Glutamatergic neuron (in vitro differentiated cells): ENCODE measurements at places on chromosomes 6 and 20.

- H3K27ac ChIP-seq = no peak overlapping the region
- DNase-seq = no peak
- H3K4me1 ChIP-seq = no peaks in the 10 kb centered on the region
Observed at GRCh38 chr6:130494729-130495128, 128.9 kb downstream of the TMEM200A start.

DNA sequence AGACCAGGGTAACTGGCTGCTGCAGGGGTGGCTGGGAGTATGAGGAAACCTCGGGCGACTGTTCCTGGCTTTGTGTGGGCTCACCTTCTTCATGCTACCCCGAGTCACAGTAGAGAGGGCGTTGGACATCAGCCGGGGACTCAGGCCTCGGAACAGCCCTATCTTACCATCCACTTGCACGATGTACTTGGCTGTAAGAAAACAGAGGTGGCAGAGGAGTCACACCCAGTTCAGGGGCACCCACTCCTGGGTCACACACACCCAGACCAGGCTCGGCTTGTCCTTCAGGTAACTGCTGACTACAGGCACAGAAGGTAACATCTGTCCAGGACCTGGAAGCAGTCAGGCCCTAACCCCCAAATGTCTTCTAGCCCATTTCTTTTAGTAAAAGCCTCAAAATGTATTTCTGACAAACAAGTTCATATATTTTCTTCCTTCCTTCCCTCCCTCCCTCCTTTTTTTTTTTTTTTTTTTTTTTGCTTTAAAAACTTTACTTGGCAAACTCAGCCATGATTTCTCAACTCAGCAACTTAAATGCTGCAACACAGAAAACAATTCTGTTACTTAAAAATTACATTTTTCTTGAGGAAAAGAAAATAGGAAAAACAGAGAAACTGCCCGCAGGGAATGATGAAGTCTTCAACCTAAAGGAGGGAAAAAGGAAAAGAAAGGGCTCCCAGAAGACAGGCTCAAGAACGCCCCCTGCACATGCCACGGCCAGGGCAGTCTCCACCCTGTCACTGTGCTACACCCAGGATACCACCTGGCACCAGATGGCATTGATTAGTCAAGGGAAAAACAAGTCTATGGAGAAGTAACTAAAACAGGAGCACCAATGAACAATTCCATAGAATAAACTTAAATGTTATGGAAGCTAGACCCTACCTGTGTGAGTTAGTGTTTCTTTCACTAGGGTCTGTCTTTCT lies 7.3 kb downstream of the MTCH1 start:
- H3K4me3 ChIP-seq = no peak overlapping the region
- H3K4me1 ChIP-seq = peaks cover 31% of the 10 kb centered on the region
- H3K27me3 ChIP-seq = peaks cover 2% of the 10 kb centered on the region
- H3K27ac ChIP-seq = no peak overlapping the region

DNA sequence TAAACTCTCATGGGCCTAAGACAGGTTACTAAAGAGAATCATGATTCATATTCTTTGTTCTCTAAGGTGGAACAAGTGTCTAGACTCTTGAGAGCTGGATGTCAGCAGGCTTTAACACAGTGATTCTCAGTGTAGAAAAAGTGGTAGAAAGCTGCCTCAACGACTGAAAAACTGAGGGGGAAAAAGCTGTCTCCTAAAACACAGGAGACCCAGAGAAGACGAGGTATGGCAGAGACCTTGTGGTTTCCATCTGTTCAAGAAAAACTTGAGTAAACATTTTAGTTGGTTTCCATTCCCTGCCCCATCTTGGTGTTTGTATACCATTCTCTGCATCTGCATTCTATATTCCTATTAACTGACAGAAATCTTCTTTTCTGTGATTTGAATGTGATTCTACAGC lies 57.6 kb upstream of the MAP3K7 start:
- no peak for DNase-seq
- H3K36me3 ChIP-seq = no peaks in the 10 kb centered on the region
- H3K27me3 ChIP-seq = peaks cover 2% of the 10 kb centered on the region
- H3K27ac ChIP-seq = no peak overlapping the region
- no peaks in the 10 kb centered on the region for H3K4me1 ChIP-seq
- no peak overlapping the region for H3K4me3 ChIP-seq

DNA sequence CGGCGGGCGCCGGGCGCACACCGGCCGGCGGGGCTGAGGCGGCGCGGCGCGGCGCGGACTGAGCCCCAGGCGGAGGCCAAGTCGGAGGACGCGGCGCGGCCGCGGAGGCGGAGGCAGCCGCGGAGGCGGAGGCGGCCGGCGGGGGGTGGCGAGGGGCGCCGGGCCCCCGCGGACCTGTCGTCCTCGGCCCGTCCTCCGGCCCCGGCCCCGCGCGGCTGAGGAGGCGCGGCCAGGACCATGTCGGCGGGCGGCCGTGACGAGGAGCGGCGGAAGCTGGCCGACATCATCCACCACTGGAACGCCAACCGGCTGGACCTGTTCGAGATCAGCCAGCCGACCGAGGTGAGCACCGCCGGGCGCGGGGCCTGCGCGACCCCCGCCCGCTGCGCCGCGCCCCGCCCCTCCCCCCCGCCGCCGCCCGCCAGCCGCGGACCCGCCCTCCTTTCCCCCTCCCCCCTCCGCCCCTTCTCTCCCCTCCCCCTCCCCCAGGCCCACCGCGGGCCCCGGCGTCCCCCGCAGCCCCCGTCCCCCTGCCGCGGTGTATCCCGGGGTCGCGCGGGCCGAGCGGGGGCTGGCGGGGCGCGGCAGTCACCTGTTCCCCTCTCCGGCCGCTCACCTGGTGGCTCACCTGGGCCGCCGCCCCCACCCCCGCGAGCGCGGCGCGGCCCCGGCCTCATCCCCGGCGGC lies at the start of gene AFDN:
Gene AFDN (plus strand): TSS at position 16 of the 687 bp plus-strand sequence. CDS start 222 bp downstream, at position 238.
- peak within 1 kb of the TSS; percentile 100 for H3K27ac ChIP-seq
- peak within 1 kb of the TSS; percentile 99 for H3K4me3 ChIP-seq
- DNase-seq = peak; percentile 59
- H3K27me3 ChIP-seq = peaks cover 25% of the 10 kb centered on the region

DNA sequence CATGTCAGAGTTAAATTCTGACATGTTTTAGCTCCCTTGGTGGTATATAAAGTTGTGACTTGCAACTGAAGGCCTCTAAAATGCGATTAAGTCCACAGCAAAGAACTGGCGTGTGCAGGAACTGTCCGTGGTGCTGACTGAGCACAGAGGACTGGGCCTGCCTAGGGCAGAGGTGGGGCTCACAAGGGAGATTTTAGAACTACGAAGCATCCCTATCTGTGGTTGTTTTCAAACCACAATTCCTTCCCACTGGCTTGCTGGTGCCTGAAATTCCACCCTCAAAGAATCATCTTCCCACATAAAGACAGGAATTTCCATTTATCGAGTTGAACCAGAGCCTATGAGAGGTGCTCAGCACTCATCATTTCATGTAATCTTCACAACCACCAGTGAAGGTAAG lies 30.1 kb downstream of the RIMS4 start:
- no peak for DNase-seq
- H3K27me3 ChIP-seq = no peaks in the 10 kb centered on the region
- no peaks in the 10 kb centered on the region for H3K36me3 ChIP-seq

GRCh38 chr6:100877851-100878250 lies 3.3 kb downstream of the ASCC3 start:
- DNase-seq = no peak
- H3K4me1 ChIP-seq = peaks cover 13% of the 10 kb centered on the region
- H3K27me3 ChIP-seq = no peaks in the 10 kb centered on the region
- peak overlapping the region; percentile 53 for H3K4me3 ChIP-seq
- no peak overlapping the region for H3K27ac ChIP-seq
- no peaks in the 10 kb centered on the region for H3K36me3 ChIP-seq

DNA sequence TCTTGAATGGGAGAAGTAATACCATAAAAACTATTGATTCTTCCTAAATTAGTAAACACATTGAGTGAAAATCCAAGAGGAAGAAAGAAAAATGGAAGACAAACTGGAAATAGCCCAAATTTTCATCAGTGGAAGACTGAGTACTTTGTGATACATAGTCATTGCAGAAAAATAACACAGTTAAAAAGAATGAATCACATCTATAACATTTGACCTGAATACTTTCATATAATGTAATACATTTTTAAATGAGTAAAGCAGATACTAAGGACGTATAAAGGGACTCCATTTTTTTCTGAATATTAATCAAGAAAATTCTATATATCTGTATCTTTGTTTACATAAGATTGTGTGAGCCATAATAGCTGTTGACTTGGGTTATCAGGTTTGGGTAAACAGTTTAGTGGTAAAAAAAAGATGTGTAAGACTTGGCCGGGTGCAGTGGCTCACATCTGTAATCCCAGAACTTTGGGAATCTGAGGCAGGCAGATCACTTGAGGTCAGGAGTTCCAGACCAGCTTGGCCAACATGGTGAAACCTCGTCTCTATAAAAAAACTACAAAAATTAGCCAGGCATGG lies 4.3 kb upstream of the SLC17A2 start:
- H3K36me3 ChIP-seq = no peaks in the 10 kb centered on the region
- H3K27ac ChIP-seq = no peak overlapping the region
- DNase-seq = no peak
- H3K27me3 ChIP-seq = no peaks in the 10 kb centered on the region
- H3K4me1 ChIP-seq = no peaks in the 10 kb centered on the region
- no peak overlapping the region for H3K4me3 ChIP-seq

DNA sequence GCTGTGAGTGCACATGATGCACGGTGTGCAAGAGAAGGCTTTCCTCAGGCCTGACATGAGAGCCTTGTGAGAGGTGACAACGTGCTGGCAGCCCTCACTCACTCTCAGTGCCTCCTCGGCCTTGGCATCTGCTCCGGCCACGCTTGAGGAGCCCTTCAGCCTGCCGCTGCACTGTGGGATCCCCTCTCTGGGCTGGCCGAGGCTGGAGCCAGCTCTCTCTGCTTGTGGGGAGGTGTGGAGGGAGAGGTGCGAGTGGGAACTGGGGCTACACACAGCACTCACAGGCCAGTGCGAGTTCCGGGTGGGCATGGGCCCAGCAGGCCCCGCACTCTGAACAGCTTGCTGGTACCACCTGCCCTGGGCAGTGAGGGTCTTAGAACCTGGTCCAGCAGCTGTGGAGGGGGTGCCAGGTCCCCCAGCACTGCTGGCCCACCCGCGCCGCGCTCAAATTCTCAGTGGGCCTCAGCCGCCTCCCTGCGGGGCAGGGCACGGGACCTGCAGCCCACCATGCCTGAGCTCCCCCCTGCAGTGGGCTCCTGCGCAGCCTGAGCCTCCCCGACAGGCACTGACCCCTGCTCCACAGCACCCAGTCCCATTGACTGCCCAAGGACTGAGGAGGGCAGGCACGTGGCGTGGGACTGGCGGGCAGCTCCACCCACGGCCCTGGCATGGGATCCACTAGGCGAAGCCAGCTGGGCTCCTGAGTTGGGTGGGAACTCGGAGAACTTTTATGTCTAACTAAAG lies 74.9 kb upstream of the BMP5 start:
- DNase-seq = no peak
- no peaks in the 10 kb centered on the region for H3K36me3 ChIP-seq
- no peaks in the 10 kb centered on the region for H3K4me1 ChIP-seq
- no peak overlapping the region for H3K4me3 ChIP-seq
- peaks cover 3% of the 10 kb centered on the region for H3K27me3 ChIP-seq

- peaks cover 12% of the 10 kb centered on the region for H3K4me1 ChIP-seq
- no peak overlapping the region for H3K4me3 ChIP-seq
- H3K27me3 ChIP-seq = peaks cover 2% of the 10 kb centered on the region
- no peak overlapping the region for H3K27ac ChIP-seq
Observed at GRCh38 chr20:57666106-57666833, 43.5 kb downstream of the PMEPA1 start.

DNA sequence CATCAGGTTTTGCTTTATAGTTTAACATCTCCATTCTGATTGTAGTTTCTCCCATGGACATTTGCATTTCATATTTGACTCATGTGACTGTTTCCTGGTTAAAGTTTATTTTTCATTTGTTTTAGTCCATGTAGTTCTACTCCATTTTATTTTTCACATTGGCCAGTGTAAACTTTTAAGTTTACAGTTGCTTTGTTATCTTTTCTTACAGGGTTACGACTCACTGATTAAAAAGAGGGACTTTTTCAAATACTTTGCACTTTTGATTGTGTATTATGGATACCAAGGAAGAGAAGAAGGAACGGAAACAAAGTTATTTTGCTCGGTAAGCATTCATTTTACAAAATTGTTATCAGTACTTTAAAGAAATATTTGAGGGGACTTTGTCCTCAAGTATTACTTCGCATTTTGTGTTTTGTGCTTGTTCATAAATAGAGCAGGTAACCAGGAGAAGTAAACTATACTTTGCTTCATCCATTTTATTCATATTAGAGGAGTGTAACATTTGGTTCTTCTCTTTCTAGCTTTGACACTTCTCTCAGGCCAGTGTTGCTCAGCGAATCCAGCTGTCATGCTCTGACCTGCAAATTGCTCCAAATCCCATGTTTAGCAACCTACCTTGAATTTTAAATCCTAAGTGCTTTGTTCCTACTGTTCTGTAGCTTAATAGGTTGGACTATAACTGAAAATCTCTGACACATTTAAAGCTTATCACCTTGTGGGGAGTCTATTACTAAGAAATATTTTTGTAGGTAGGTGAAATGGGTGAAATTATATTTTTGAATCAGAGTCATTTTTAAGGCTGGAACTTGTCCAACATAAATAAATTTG lies 24.5 kb downstream of the NCOA7 start:
- no peaks in the 10 kb centered on the region for H3K27me3 ChIP-seq
- H3K4me1 ChIP-seq = peaks cover 18% of the 10 kb centered on the region
- DNase-seq = no peak
- no peaks in the 10 kb centered on the region for H3K36me3 ChIP-seq
- no peak overlapping the region for H3K27ac ChIP-seq

DNA sequence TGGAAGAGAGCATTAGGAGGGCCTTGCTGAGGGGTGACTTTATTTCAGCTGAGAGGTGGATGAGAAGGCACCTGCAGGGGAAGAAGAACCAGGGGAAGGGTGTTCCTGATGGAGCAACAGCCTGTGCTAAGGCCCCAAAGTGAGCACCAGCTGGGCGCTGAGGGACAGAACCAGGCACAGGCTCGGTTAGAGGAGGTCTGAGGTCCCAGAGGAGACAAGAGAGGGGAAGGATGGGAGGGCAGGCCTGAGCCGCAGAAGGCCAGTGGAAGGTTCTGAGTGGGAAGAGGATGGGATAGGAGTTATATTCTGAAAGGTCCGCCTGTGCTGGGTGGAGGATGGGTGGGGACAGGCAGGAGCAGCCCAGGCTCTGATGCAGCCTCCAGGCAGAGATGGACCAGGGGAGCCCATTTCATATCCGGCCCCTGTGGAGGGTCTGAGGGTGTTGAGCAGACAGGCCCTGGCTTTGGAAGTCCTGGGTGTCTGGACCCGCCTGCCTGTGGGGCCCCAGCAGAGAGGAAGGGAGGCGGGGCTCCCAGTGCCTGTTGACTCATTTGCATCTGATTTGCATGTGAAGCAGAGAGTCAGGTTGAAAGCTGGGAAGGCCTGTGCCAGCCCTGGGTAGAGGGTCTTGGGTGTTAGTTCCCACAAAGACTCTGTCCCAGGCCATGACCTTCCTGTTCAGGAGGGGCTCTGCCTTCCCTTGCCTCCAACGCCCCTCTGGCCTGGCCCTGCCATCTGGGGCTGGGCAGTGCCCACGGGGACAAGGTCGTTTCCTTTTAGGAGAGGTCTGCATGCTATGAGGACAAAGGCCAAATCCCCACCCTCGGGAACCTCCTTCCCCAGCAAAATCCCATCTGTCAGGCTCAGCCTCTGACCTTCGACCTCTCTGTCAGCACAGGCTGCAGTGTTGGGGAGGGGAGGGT lies 10.6 kb upstream of the FAM110A start:
- peak; percentile 75 for DNase-seq
- peaks cover 18% of the 10 kb centered on the region for H3K27me3 ChIP-seq
- H3K36me3 ChIP-seq = peaks cover 10% of the 10 kb centered on the region
